Pancreas (tissue), 10 donors: ENCODE measurements at places on chromosomes 16 and 17. TPM values are rescaled to one million over a fixed set of nuclear protein-coding genes. Genes with fewer than 3 reads are reported as not detected.

Gene HLF
- polyA plus RNA-seq: 4.4 TPM

Gene TM4SF5
- 0.46 TPM for polyA plus RNA-seq

Gene TBC1D26
- 0.38 TPM for polyA plus RNA-seq

Gene SOCS1
- polyA plus RNA-seq: 4.6 TPM
